ENCODE measurements at places on chromosomes 4 and X.

DNA sequence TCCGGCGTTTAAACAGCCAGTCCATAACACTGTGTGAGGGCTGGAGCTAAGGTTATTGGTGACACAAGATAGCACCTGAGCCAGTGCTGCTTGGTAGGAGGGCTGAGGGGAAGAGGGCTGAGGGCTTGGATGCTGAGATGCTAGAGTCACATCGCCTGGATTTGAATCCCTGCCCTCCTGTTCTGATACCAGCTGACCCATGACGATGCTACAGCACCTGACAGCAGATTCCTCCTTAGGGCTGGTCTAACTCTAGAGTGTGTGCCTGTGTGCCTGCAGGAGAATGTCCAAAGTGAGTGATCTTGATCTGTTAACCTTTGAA lies 102.5 kb downstream of the PTTG2 start:
- peak; percentile 18 for DNase-seq

DNA sequence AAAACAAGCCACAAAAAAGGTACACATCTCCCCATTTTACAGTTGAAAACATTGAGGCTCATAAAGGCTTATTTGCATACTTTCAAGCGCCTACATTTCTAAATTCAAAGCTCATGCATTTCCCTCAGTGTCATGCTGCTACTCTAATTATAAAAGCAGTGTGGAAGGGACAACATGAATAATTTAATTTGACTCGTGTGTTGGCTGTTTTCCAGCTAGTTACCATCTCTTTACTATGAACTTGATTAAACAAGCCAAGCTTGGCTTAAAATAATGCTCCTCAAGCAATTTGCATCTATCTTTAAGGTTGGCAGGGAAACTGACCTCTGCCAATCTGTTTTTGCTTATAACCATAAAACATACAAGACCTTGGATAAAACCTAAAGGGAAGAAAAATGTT lies 252.5 kb upstream of the NEIL3 start:
- no peak for DNase-seq

- DNase-seq, result no peak
These were observed 60.2 kb upstream of the PNPLA4 start for GRCh38 chrX:7987160-7988012.

GRCh38 chrX:70755850-70756249 lies 152.7 kb downstream of the TEX11 start:
- peak; percentile 78 for DNase-seq

- DNase-seq, result no peak
These were observed 48.7 kb upstream of the KLHL4 start for GRCh38 chrX:87468941-87469340.

- no peak for DNase-seq
These were observed 36.7 kb upstream of the SORCS2 start for GRCh38 chr4:7155590-7156071.

- DNase-seq, result no peak
These were observed 173.5 kb upstream of the C1QTNF7 start for GRCh38 chr4:15254236-15254880.

DNA sequence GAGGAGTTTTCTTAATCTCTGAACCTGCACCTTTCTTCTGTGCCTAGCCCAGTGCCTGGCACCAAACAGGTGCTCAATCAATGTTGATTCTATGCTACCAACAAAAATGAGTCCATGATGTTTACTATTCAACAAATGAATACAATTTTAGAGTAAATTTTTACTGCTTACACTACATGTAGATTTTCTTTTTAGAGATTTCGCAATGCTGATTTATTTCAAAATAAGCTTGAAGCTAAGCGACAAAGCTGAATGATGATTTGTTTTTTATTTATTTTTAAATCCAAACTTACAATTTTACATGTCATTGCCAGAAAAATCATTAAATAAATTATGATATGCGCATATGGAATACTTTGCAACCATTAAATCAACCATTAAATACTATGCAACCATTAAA lies 55.7 kb downstream of the AR start:
- DNase-seq, result no peak

- DNase-seq, result no peak
These were observed 189.6 kb downstream of the FRMPD4 start for GRCh38 chrX:12327836-12328235.

- DNase-seq, result no peak
These were observed 98.2 kb downstream of the USP46 start for GRCh38 chr4:52560844-52561280.

- DNase-seq, result no peak
These were observed 58.5 kb upstream of the NAP1L5 start for GRCh38 chr4:88756149-88756548.

DNA sequence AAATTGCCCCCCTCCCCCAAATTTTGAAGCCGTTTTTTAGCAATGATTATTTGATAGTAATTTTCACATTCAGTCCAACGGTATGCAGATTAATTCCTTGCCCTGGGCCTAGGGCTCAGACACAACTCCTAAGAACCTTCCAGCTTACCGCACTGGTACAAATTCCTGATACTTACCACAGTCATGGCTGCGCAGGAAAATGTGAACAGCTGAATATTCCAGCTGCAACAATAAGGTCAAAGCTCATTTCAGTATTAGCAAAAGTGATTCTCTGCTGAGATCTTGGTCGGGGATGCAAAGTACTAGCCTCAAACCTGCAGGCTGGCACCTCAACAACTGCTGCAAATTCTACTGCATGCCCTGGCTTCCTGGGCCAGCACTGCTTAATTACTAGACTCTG lies 3.0 kb downstream of the ATP11C start:
- DNase-seq, result no peak

DNA sequence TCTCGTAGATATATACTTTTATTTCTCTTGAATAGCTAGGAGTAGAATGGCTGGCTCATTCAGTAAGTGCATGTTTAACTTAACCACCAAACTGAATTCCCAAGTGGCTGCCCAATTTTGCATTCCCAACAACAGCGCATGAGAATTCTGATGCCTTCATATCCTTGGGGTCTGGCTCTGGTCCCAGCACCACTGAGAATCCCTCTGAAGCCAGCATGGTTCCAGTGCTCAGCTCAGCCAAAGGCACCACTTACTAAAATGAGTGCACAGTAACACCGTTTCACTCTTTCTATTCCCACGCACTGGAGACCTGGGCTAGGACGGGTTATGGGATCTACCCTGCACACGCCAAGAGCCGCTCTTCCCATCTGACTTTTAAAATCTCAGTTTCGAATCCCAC lies 60.4 kb downstream of the CASP3 start:
- DNase-seq, result no peak

- DNase-seq, result no peak
These were observed 31.6 kb upstream of the MAML3 start for GRCh38 chr4:140185412-140186081.
